ENCODE measurements at places on chromosomes 2 and 18.

GRCh38 chr2:215895330-215895729 lies 118.0 kb downstream of the MREG start:
- DNase-seq: no peak

DNA sequence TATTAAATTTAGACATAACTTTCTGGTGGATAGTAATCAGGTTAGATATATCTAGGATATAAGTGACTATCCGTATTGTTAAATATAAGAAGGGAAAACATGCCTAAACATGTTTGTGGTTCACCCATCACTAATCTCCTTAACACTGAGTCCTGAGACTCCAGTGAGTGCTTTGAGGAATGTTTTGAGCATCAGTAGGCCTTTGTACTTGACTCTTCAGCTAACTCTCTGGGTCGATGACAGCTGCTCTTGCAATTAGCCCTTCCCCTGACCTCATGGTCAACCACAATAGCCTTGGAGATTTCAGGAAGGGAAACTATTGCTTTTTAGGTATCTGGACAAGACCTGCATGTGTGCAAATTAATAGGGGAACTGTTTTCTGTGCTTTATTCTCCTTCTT lies 716.8 kb downstream of the EPHA4 start:
- DNase-seq: no peak

GRCh38 chr2:150280231-150280630 lies 207.2 kb downstream of the RND3 start:
- no peak for DNase-seq

DNA sequence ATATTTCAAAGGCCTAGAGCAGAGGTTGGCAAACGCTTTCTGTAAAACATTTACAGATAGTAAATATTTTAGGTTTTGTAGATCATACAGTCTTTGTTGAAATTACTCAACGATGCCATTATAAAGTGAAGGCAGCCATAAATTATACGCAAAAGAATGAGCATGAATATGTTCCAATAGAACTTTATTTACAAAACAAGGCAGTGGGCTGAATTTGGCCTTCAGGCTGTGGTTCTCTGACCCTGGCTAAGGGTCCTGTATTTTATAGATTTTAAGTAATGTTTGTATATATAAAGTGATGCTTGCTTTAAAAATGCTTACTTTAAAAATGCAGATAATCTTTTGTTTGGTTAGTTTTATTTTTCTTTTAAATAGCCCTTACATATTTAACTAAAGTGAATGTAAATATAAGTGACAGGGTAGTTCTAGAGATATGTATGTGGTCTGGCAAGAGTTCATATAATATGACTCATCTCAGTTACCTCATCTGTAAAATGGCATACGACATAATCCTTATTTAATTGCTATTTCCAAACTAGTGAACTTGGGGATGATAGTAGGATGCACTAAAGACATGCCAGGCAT lies 51.7 kb upstream of the ATP5MC3 start:
- DNase-seq: no peak
